Glutamatergic neuron (in vitro differentiated cells): ENCODE measurements at places on chromosomes 11 and 22. TPM values are rescaled to one million over a fixed set of nuclear protein-coding genes. Genes with fewer than 3 reads are reported as not detected.
A peak's percentile ranks its signal among the peaks of the same experiment; 100 is the strongest.

Gene EPS8L2
- total RNA-seq, result 12.7 TPM

Gene SYCE3
- not detected for total RNA-seq

Gene UBQLNL
- not detected for total RNA-seq

Gene ME3
- total RNA-seq, result 12.4 TPM

Gene C22orf31
- total RNA-seq, result not detected

Gene RASSF10
- not detected for total RNA-seq

Gene P2RX3
- total RNA-seq, result 496 TPM

Gene C11orf52
- not detected for total RNA-seq

Gene SYNGR1
- total RNA-seq, result 49.5 TPM

Gene OTOG
- total RNA-seq, result not detected

Gene RIMBP3B
- total RNA-seq, result 0.07 TPM

Gene KRTAP5-6
- total RNA-seq, result not detected

DNA sequence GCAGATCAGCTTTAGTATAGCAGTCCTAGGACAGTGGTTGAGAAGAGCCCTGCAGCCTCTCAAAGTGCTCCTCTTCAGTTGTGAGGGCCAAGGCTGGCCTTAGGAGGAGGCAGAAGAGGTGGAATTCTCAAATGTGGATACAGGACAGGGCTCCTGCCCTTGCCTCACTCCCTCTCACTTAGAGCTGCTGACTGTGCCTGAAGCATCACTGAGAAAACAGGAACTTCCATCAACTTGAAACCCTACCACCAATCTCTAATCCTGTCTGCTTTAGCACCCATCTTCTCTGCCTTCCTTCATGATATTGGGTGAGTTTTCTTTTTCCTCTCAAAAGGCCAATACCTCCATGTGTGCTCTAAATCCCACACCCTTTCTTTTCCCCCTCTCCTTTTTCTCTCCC lies 14.4 kb upstream of the UCP3 start:
- H3K27ac ChIP-seq, result no peak overlapping the region
- H3K4me3 ChIP-seq, result no peak overlapping the region
- H3K4me1 ChIP-seq, result no peaks in the 10 kb centered on the region
- DNase-seq, result no peak
- H3K36me3 ChIP-seq, result no peaks in the 10 kb centered on the region

DNA sequence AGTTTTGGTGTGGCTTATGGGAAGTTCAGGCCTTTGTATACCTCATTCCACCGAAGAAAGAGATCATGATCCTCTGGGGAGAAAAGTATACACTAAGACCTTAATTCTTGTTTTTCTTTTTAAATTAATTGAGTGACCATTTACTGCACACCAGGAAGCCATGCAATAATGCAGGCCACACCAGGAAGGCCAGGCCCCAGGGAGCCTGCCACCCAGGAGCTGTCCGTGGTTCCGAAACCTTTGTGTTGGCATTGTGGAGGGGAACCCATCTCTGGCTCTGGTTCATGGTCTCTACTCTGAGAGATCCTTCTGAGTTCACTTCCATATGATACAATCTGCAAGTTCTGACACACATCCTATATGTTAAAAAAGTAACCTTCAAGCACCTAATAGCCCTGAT lies 291.8 kb downstream of the MIAT start:
- H3K4me1 ChIP-seq, result peaks cover 6% of the 10 kb centered on the region
- DNase-seq, result no peak
- no peaks in the 10 kb centered on the region for H3K36me3 ChIP-seq

GRCh38 chr11:124983674-124984511 lies 29.9 kb downstream of the CCDC15 start:
- no peak for DNase-seq
- no peaks in the 10 kb centered on the region for H3K4me1 ChIP-seq
- no peaks in the 10 kb centered on the region for H3K27me3 ChIP-seq
- peaks cover 27% of the 10 kb centered on the region for H3K36me3 ChIP-seq
- H3K4me3 ChIP-seq, result no peak overlapping the region

DNA sequence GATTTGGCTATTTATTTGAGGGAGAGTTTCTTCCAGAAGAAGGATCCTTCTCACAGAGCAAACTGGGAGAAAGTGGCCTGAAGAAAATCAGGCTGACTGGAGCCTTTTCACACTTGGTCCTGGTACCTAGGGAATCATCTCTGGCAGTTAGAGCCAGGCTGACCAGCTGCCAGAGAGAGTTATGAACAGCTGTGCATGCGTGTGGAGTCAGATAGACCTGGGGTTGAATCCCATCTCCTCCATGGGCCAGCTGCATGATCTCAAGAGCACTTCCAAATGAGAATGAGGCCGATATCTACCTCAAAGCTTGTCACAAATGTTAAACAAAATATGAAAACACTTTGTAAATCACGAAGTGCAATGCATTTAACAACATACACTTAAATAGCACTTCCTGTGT lies 390.0 kb downstream of the TENM4 start:
- H3K36me3 ChIP-seq, result no peaks in the 10 kb centered on the region
- peak overlapping the region; percentile 72 for H3K27ac ChIP-seq
- peaks cover 50% of the 10 kb centered on the region for H3K4me1 ChIP-seq
- peak; percentile 37 for DNase-seq
- H3K27me3 ChIP-seq, result peaks cover 8% of the 10 kb centered on the region

GRCh38 chr11:107757661-107758060 lies 45.8 kb upstream of the SLN start:
- H3K4me1 ChIP-seq, result peaks cover 10% of the 10 kb centered on the region
- DNase-seq, result no peak
- no peak overlapping the region for H3K4me3 ChIP-seq
- H3K27me3 ChIP-seq, result no peaks in the 10 kb centered on the region

DNA sequence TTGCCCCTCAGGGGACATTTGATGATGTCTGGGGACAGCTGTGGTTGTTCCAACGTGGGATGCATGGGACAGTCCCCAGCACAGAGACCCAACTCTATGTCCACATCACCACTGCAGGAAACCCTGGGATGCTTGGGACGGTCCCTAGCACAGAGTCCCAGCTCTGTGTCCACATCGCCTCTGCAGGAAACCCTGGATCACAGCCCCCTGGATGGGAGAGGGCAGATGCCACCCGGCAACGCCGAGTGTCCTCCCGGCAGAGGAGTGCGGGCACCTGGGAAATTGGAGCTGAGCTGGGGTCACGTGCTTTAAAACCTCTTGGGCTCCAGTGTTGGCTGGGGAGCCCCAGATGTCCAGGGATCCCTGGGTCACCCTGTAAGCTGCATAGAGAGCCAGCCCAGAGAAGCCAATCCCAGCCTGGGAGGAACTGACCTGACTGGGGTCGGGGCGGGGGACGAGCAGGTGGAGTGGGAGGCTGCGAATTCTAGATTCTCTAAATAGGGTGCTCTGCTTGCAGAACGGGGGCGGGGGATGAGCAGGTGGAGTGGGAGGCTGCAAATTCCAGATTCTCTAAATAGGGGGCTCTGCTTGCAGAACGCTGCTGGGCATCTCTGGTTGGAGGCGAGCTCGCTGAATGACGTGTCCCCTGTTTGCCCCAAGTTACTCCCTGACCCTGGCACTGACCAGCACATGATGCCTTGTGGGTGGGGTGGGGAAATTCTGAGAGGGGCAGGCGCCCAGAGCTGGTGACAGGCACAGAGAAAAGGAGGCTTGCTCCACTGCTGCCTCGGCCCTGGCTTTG lies 1197.8 kb downstream of the BRD1 start:
- no peak for DNase-seq
- peaks cover 4% of the 10 kb centered on the region for H3K4me1 ChIP-seq
- H3K36me3 ChIP-seq, result peaks cover 10% of the 10 kb centered on the region
- H3K4me3 ChIP-seq, result no peak overlapping the region

GRCh38 chr11:44028401-44028800 lies 19.4 kb upstream of the ACCSL start:
- peaks cover 30% of the 10 kb centered on the region for H3K36me3 ChIP-seq
- no peak for DNase-seq
- peaks cover 32% of the 10 kb centered on the region for H3K4me1 ChIP-seq
- no peak overlapping the region for H3K27ac ChIP-seq

DNA sequence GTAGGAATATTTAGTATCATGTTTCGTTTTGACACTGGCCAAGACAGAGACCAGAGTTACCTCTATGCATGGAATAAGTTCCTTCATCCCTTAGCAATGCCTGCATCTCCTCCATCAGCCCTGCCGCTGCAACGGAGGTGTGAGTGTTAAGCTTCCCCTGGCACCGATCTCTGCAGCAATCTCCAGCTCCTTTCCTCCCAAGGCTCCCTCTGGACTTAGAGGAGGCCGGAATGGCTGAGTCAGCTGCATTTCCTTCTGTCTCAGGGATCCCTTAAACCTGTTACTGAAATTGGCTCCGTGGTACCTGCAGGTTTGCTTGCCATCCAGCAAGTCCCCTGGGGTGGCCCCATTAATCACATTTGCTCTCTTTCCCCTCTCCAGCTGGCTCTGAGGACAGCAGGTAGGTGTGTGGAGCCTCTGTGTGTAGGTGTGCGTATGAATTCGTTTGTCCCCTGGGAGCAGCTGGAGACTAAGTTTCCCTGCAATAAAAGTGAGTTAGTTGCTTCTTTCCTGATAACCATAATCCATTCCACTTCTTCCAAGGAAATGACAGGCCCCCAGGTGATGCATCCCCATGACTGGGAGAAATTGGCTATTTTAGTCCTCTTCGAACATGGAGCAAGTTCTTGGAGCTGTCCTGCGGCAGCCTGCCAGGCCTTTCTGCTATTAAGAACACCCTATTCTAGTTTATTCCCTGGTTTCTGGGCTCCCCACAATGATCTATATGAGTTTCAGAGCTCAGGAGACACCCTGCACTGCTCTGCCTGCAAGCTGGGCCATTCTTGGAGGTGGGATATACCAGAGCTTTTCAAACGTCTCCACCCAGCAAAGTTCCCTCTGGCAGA lies 457.2 kb upstream of the CADM1 start:
- peaks cover 10% of the 10 kb centered on the region for H3K27me3 ChIP-seq
- H3K27ac ChIP-seq, result peak overlapping the region; percentile 66
- peak overlapping the region; percentile 28 for H3K4me3 ChIP-seq
- no peaks in the 10 kb centered on the region for H3K36me3 ChIP-seq
- DNase-seq, result peak; percentile 32
- H3K4me1 ChIP-seq, result peaks cover 63% of the 10 kb centered on the region

DNA sequence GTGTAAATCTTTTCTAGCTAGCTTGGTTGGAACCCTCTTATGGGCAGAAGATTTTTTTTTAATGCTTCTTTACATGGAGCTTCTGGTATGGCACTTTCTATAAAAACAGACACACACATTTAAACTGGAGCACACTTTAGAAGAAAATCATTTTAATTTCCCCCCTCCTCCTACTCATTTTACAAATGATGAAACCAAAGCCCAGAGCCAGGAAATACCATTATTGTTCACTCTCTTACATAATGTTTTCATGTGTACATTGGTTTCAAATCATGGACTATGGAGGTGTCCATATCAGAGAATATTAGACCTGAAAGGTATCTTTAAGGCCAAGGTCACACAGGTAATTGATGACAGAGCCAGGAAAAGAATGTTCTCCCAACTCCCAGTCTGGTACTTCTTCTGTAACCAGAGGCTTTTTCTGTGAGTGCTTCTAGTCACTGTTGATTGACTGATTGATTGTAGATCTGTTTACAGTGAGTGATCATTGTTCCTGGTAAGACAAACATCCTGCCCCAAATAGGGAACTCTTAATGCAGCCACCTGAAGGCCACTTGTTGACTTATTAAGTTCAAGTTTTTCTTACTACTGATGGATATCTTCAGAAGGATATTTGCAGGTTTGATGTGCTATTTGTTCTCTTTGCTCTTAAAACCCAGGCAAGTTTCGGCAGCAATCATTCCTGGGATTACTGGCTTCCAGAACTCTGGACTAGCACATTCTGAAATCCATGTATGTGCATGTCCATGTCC lies 26.8 kb upstream of the ME3 start:
- no peaks in the 10 kb centered on the region for H3K4me1 ChIP-seq
- no peak overlapping the region for H3K27ac ChIP-seq
- no peaks in the 10 kb centered on the region for H3K36me3 ChIP-seq
- H3K27me3 ChIP-seq, result no peaks in the 10 kb centered on the region

DNA sequence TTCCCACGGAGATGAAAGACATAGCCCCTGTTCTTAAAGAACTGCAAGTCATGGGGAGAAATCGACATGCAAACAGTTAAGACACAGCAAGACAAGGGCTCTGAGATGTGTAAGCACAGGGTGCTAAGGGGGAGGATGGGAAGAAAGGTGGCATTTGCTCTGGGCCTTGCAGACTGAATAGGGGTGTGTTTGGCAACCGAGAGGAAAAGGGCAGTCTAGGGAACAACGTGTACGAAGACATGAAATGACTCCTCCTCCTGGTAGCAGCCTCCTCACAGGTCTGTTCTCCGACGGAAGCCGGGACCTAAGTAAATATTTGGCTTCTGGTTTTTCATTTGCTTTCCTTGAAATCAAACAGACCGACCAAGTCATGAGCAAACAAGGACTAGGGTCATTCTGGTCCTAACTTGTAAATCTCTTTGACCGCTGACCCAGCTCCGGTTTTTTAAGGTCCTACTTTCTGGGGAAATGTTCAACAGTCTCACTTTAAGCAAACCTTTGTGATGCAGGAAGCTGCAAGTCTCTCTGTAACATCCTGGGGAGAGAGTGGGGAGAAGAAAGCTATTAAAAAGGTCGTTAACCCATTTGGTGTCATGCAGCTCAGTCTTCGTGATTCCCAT lies 19.7 kb downstream of the NNMT start:
- DNase-seq, result no peak
- no peak overlapping the region for H3K27ac ChIP-seq
- peaks cover 3% of the 10 kb centered on the region for H3K4me1 ChIP-seq

DNA sequence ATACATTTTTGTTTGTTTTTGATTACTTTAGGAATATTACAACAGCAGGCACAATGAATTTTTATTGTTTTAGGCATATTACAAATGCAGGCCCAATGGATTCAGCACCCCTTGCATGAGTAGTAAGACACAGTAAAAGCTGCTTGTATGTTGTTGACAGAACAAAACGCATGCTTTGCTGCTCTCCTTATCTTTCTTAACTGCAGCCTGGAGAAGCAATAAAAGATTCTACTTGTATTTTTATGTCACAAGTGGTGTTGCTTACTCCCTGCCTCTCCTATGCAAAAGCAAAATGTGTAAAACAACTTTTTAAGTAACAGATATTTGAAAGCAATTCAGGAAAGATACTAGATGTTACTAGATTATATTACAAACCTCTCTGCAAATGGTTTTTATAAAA lies 73.9 kb downstream of the TRPC6 start:
- H3K27ac ChIP-seq, result no peak overlapping the region
- DNase-seq, result no peak
- no peaks in the 10 kb centered on the region for H3K36me3 ChIP-seq

DNA sequence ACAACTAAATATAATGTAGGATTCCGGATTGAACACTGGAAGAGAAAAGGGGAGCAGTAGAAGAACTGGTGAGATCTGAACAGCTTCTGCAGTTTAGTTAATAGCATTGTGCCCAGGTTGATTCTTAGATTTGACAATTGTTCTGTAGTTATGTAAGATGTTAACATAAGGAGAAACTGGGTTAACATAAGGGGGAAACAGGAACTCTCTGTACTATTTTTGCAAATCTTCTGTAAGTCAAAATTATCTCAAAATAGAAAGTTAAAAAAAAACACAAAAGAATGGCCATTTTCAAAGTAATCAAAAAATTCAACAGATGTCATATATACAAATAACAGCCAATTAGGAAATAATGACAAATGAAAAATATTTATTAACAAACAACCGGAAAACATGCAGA lies 18.7 kb upstream of the LRP5 start:
- no peak overlapping the region for H3K27ac ChIP-seq
- no peaks in the 10 kb centered on the region for H3K4me1 ChIP-seq
- no peaks in the 10 kb centered on the region for H3K27me3 ChIP-seq
- no peak for DNase-seq

GRCh38 chr11:74142624-74143023 lies 28.2 kb downstream of the C2CD3 start:
- no peaks in the 10 kb centered on the region for H3K36me3 ChIP-seq
- H3K27me3 ChIP-seq, result no peaks in the 10 kb centered on the region
- H3K4me1 ChIP-seq, result peaks cover 2% of the 10 kb centered on the region
- H3K4me3 ChIP-seq, result no peak overlapping the region
